ENCODE measurements at places on chromosomes 5 and 9. TPM values are rescaled to one million over a fixed set of nuclear protein-coding genes. Genes with fewer than 3 reads are reported as not detected.
A peak's percentile ranks its signal among the peaks of the same experiment; 100 is the strongest.

DNA sequence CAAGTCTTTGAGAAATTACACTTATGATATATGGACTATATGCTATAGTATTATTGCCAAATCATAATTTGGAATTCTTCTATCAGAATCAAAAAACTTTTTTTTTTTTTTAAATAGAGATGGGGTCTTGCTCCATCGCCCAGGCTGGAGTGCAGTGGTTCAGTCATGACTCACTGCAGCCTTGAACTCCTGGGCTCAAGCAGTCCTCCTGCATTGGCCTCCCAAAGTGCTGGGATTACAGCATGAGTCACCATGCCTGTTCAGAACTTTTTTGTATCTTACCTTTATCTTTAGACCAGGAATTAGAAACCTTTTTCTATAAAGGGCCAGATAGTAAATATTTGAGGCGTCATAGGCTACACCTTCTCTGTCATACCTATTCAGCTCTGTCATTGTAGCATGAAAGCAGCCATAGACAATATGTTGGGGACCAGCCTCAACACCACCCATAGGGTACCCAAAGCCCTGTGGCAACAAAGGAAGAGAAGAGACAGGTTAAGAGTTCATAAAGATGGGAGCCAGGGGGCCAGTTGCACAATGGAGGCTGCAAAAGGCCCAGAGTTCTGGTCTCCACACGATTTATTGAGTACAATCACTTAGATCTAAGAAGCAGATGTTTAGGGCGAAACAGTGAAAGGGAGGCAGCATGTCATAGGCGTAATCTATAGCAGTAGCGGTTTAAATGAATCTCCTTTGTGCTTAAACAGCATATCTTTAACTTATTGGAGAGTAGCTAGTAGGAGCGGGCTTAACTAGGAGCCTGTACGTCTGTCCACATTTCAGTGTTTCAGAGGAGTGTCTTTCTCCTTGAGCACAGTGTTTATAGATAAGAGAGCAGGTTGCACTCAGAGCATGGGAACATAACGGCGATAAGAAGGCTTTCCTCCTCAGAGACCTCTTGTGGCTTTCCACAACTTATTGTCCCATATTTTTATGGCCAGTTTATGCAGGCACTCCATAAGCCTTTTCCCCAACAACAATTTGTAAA lies 12.5 kb downstream of the ECM2 start:
- no peak for DNase-seq

DNA sequence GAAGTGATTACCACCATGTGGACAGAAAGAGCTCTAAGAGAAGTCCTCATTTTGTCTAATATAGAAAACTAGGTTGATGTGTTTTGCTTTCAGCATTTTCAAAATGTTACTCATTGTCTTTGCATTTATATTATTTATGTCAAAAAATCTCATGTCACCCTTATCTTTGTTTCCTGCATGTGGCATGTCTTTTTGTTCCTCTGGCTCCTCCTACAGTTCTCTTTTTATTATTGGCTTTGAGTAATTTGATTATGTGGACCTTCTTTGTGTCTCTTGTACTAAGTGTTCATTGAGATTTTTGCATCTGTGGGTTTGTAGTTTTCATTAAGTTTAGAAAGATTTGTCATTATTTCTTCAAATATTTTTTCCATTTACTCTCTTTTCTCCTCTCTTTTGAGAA lies 58.8 kb downstream of the GNG10 start:
- no peak for DNase-seq

GRCh38 chr9:26301659-26302058 lies 590.9 kb downstream of the CAAP1 start:
- DNase-seq: no peak

DNA sequence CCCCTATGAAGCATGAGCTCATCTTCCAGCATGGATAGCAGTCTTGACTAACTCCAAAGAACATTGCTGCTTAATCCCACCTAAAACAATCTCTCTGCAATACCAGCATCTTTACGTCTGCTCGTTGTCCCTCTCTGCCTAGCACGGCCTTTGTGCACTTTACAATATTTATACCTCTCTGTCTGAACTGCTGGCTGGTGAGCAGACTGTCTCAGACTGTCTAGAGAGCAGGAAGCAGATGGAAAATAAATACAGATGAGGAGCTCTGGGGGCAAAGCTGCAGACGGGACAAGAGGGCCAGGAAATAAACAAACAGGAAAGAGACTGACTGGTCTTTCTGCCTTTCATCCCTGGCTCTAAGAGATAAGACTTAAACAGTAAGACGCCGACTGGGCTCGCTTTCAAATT lies 224.8 kb downstream of the ENC1 start:
- DNase-seq: no peak

DNA sequence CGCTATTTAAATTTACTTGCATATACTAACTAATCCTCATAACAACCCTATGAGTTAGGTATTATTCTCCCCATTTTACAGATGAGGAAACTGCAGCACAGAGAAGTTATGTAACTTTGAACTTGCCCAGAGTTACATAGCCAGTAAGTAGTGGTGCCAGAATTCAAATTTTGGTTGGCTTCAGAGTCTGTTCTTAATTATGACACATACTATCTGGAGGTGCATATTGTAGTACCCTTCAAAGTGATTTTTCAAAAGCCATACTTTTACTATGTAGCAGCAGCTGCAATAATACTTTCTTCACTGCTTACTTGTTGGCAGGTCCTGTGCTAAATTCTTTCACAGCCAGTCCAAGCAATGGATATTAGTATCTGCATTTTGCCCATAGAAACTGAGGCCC lies 16.4 kb downstream of the MAN2A1 start:
- no peak for DNase-seq

GRCh38 chr9:80843028-80843427 lies 846.3 kb downstream of the TLE1 start:
- DNase-seq: no peak

GRCh38 chr9:124602204-124602603 lies 95.0 kb upstream of the NR5A1 start:
- no peak for DNase-seq

GRCh38 chr9:17832812-17833211 lies 253.9 kb downstream of the SH3GL2 start:
- no peak for DNase-seq

DNA sequence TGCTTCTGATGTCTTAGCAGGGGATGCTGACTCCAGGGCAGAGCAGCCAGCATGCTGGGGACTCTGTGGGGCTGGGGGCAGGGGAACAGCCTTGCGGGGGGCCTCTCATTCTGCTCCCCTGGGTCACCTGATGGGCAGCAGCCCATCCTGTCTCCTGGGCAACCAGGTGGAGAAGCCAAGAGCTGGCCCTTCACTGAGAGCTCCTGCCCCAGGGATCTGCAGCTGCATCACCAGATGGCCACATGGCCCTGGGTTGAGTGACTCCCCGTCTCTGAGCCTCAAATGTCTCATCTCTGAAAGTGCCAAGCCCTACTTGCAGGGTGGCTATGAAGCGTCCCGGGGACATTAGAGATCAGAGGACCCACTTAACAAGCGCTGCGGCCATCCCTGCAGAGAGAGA lies 49.1 kb downstream of the LRSAM1 start:
- DNase-seq: no peak

- DNase-seq: no peak
Observed at GRCh38 chr5:16619136-16619535, 2.3 kb upstream of the RETREG1 start.

- DNase-seq: peak; percentile 11
Observed at GRCh38 chr5:68460147-68460798, 244.7 kb downstream of the PIK3R1 start.

- DNase-seq: no peak
Observed at GRCh38 chr5:32713770-32714381, 2.8 kb downstream of the NPR3 start.

DNA sequence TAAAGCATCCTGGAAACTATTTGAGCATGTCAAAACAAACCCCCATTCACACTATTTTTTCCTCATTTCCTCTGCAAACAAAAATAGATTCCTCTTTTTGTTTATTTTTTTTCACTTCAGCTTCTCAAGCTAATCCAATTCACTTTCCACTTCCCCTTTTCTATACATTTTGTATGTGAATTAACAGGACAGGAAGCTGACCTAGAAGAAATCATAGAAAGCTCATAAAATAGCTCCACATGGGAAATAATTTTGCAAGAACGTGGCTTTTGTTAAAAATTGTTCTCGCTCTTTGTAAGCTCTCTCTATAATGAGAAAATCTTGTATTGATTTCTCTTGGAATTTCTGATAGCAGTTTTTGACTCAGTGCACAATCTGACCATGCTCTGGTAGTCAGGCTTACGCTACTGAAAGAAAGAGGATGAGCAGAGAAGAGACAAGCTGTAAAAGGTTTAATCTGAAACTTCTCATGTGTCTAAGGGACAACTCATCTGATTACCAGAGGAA lies 215.8 kb downstream of the ADAMTS12 start:
- DNase-seq: no peak

- no peak for DNase-seq
Observed at GRCh38 chr9:133634081-133634691, 2.0 kb upstream of the DBH start.

DNA sequence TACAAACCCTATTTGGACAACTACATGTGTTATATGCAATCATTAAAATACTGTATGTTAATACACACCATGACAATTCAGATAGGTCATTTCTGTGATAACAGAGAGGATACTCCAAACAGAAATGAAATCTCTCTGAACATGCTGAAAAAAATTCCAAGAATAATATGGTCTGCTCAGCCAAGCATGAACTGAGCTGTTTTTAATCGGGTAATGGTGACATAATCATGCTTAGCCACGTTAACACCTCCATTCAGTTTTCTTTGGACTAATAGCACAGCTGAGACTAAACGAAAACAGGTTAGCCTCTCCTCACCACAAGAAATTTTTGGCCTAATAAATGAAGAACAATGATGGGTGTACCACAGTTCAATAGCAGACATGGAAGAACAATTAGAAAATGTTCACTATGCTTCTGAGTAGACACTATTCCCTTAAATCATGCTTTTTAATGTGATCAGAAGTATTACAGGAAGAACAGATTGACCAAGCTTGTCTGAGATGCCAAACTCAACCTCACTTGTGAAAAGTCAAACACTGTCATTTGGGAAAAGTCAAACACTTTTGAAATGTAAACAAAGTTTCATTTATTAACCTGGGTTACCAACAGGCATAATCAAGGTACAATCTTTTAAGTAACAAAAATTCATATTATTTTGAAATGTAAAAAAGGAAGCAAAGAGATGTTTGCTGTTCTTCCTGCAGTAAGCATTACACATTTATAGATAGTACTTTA lies 19.4 kb downstream of the RAB14 start:
- no peak for DNase-seq

- DNase-seq: no peak
Observed at GRCh38 chr5:95818181-95819147, 4.1 kb downstream of the GLRX start.

GRCh38 chr9:77488439-77489126 lies 159.5 kb downstream of the GNA14 start:
- DNase-seq: no peak

GRCh38 chr9:93183663-93184431 lies at the start of gene WNK2:
WNK2 (plus strand) TSS chr9:93184139; CDS start chr9:93184930, 791 bp downstream.
- peak; percentile 36 for DNase-seq

DNA sequence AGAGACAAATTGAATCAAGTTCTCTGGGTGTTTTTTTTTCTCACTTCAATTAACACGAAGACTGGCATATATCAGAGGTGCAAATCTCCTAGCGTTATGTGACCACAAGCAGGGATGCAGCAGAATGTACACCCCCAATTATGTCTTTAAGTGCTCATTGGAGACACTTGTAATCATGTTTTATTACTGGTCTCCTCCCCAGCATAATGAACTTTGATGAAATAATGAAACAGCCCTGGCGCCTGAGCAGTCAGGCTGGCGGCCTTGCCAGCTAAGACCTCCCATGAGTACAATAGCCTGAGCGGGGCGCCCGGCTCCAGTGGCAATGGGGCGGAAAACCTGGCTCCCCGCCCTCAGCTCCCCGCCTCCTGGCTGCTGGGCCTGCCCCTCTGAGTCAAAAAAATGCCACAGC lies 209.4 kb upstream of the MSX2 start:
- DNase-seq: no peak

DNA sequence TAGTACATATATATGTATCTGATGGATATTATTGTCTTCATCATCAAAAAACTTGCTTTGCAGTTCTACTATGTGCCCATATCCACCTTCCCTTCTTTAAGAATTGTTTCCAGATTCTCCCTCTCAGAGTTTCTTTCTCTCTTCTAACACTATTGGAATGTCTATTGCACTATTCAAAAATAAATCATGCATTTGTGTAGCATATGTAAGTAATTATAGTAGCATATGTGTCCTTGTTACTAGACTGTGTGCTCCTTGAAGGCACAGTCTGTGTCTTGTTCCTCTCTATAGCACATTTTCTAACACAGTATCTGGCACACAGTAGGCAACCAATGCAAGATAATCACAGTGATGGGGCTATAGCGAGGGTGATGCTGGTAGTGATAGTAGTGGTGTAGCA lies 43.4 kb upstream of the TRIM32 start:
- no peak for DNase-seq

- DNase-seq: no peak
Observed at GRCh38 chr9:89541798-89542197, 43.9 kb upstream of the SEMA4D start.

ANKRD34B gene
- not detected for total RNA-seq

IFNA13 gene
- not detected for total RNA-seq

IL7R gene
- total RNA-seq: 50.8 TPM

IARS1 gene
- 217 TPM for total RNA-seq

SPINK6 gene
- not detected for total RNA-seq

HCN1 gene
- not detected for total RNA-seq

IDNK gene
- 6.3 TPM for total RNA-seq

SLC34A1 gene
- 0.26 TPM for total RNA-seq

UNC13B gene
- total RNA-seq: 0.41 TPM
